ENCODE measurements at places on chromosomes 11 and 22.
A peak's percentile ranks its signal among the peaks of the same experiment; 100 is the strongest.

DNA sequence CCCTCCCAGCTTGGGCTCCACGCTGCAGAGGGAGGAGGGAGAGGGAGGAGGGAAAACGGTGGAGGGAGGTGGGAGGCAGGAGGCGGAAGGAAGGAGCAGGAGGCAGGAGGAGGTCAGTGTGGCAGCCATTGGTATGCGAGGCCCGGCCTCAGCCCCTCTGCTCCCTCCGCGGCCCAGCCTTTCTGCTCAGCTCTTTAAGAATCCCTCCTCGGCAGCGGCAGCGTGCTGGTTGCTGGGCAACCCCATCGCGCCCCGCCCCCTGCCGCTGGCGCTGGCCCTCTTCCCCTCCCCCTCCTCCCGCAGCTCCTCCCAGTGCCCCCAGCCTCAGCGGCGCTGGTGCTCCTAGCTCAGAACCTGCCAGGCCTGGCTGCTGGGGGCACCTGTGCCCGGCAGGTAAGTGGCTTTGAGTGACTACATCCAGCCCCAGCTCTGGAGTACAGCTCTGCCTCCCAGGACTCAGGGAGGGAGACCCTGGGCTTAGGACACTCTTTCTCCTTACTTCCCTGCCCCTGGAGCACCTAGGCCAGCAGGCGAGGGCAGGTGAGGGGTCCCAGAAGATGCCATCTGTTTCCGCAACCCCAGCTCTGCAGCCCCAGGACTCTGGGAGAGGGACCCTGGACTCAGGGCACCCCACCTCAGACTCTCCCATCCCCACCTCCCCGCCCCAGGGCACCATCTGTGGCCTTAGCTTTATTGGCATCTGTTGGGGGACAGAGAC, 7.2 kb upstream of the FLRT1 start:
- no peak for DNase-seq

GRCh38 chr11:76640501-76640900, 30.0 kb downstream of the LRRC32 start:
- DNase-seq, result no peak

GRCh38 chr22:41561788-41562187, 978 bp downstream of the CSDC2 start:
- DNase-seq, result no peak

GRCh38 chr11:64448599-64449380, 89.8 kb downstream of the RPS6KA4 start:
- DNase-seq, result peak; percentile 69

DNA sequence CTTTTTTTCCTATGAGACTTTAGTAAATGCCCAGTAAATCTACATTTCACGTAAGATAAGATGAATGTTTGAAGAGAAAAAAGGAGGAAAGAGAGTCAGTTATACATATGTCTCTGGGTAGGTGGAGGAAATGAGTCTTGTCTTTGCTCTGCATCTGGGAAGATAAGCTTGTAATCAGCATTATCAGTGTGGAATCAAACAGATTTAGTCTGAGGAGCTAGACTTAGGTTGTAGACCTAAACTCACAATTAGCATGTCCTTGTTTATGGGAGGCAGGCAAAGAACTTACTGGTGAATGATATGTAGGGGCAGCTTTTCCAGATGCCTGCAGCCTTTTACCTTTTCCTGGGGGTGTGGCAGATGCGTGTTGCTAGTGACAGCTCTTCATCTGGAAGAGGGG, 962.3 kb downstream of the TBC1D22A start:
- DNase-seq, result no peak

- no peak for DNase-seq
Measured at GRCh38 chr22:27684901-27685300, 116.7 kb downstream of the MN1 start.
